ENCODE measurements at places on chromosomes 13 and 19.

- no peak for DNase-seq
These were observed 4.8 kb downstream of the ISYNA1 start for GRCh38 chr19:18433015-18433691.

DNA sequence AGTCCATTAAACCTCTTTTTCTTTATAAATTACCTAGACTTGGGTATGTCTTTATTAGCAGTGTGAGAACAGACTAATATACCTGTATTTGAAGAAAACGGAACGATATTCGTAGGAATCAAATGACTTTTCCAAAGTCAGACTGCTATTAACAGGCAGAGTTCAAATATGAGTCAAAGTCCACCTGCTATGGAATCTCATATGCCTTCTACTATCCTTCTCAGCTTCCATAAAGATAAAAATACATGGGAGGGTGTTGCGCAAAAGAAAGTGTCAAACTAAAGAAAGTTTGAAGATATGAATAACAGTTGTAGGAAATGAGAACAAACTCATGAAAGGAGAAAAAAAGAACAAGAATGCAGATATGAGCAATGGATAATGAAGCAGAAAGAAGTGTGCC, 704.6 kb downstream of the EFNB2 start:
- no peak for DNase-seq

DNA sequence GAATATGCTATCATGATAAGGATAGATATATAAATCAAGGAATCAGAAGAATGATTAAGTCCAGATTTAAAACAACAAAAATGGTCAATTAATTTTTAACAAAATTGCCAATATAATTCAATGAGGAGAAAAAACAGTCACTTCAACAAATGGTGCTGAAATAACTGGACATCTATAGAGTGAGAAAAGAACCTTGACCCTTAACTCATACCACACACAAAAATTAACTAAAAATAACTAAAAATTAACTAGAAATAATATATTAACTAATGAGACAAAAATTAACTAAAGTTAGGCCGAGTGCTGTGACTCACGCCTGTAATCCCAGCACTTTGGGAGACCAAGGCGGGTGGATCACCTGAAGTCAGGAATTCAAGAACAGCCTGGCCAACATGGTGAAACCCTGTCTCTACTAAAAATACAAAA, 9.5 kb downstream of the LGALS7 start:
- no peak for DNase-seq

DNA sequence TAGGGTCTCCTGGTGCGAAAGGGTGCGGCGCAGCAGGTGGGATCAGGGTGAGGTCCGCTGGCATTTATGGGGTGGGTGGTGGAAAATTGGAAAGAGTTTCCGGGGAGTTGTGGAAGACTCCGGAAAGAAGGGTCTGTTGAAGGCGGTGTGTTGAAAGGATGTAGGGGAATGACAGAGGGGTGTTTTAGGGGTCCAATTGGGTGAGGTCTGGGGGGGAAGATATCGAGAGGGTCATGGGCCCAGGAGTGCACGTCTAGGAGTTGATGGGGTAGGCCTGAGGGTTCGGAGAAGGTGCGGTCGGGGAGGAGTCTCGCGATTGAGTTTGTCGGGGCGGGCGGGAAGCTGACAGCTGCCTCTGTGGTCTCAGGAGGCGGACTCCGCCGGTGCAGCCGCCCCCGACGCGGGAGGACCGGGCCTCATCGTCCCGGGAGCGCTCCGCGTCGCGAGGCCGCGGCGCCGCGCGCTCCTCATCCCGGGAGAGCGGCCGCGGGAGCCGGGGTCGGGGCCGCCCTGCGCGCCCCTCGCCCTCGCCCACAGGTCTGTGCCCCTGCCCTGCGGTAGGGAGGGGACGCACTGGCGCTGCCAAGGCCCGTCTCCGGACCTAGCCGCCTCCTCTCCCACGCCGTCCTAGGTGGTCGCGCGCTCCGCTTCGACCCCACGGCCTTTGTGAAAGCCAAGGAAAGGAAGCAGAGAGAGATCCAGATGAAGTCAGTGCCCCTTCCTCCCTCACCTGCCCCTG, 7.0 kb downstream of the PGLYRP1 start:
- DNase-seq, result peak; percentile 21

DNA sequence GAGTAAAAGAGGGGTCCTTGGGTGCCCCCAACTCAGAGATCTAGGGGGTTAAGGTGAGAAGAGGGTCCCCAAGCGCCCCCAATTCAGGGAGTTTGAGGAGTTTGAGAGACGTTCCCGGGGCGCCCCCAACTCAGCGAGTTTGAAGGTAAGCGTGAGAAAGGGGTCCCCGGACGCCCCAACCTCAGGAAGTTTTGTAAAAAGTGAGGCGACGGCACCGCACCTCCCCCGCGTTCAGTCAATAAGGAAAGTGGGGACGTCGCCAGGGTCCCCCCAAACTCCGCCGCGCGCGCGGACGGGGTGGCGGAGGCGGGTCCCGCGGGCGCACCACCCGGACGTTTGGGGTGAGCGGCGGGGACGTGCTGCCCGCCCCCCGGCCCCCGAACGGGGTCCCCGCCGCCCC, 353 bp downstream of the RFX2 start:
- no peak for DNase-seq

DNA sequence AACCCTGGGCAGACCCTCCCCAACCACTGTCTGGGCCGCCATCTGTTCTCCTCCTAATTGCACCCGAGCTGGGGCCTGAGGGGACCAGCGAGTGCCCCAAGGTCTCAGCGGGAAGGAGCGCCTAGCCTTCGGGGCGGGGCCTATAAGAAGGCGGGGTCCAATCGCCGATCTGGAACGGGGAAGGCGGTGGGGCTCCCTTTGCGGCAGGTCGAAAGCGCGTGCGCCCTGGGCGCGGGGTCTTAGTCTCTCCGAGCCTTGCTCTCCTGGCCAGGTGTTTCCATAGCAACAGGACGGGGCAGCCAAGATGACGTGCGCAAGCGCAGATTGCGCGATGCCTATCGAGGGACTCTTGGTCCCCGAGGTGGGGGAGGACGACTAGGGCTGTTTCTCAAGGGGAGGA, 2.8 kb downstream of the MAST1 start:
- DNase-seq, result no peak

GRCh38 chr19:44640518-44640917, 3.2 kb upstream of the PVR start:
- DNase-seq, result no peak

- DNase-seq, result no peak
These were observed 109.5 kb upstream of the MBNL2 start for GRCh38 chr13:97112446-97113152.

- no peak for DNase-seq
These were observed 1674.2 kb downstream of the PCDH9 start for GRCh38 chr13:65555962-65556361.

- DNase-seq, result no peak
These were observed 126.7 kb downstream of the STARD13 start for GRCh38 chr13:33158816-33159215.

DNA sequence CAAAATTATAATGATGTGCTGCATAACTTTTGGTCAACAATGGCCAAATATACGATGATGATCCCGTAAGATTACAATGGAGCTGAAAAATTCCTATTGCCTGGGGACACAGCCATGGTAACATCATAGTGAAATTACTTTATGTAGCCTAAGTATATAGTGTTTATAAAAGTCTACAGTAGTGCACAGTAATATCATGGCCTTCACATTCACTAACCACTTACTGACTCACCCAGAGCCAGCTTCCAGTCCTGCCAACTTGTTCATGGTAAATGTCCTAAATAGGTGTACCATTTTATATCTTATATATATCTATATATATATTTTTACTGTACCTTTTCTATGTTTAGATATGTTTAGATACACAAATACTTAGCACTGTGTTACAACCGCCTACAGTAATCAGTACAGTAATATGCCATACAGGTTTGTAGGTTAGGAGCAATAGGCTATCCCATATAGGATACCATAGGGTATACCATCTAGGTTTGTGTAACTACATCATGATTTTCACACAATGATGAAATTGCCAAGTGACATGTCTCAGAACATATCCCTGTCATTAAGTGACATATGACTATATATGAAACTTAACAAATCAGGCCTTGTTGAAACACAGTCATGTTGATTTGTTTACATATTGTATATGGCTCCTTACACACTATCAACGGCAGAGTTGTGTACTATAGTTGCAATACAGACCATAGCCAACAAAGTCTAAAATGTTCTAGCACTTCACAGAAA, 23.7 kb downstream of the DIS3 start:
- no peak for DNase-seq

- DNase-seq, result no peak
These were observed 221.9 kb downstream of the LIG4 start for GRCh38 chr13:107993239-107993949.

GRCh38 chr13:112722433-112723263, 32.8 kb downstream of the ATP11A start:
- no peak for DNase-seq

GRCh38 chr19:2424686-2425621, 2.4 kb downstream of the TIMM13 start:
- no peak for DNase-seq

DNA sequence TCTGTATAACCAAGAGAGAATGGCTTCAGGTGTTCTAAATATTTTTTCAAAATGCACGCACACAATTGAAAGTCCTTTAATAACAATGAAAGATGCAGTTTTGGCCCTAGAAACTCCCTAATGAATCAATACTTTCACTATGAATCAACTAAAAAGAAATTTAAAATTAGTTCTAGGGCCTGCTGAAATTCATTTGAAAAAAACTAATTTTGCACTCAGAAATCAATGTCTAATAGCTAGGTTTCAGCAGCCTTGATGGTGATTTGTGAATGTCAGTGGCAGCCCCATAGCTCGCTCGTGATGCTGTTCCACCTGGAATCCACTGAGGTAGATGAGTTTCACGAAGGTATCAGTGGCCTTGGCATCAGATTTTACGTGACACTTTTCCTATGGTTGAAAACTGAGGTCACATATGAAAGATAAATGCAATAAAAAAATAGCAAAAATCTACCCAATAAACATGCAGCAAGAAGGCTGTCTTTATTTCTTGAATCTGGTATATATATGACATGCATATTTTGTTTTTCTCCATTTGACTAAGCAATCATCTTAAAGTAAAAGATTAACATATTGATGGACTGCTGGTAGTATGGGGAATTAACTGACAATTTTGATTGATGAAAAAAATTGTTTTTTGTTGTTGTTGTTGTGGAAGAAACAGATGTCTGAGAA, 141.0 kb downstream of the AKAP11 start:
- DNase-seq, result no peak

DNA sequence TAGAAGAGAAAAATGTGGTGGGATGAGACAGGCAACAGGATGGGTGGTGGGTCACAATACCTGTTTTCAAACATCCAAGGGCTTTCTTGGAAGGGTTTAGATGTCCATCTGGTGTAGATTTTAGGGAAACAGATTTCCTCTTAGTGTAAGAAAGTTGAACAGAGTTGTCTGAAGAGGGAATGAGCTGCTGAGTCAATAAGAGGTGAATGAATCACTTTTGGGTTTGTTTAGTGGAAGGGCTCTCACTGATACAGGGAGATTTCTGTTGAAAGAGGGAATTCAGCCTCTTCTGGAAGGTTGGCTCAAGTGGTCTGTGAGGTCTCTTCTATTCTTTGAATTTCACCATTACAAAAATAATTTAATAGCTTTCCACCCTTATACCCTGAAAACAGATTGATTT, 54.6 kb downstream of the LACC1 start:
- no peak for DNase-seq

- DNase-seq, result no peak
These were observed 5.6 kb upstream of the TEX29 start for GRCh38 chr13:111314852-111315251.

DNA sequence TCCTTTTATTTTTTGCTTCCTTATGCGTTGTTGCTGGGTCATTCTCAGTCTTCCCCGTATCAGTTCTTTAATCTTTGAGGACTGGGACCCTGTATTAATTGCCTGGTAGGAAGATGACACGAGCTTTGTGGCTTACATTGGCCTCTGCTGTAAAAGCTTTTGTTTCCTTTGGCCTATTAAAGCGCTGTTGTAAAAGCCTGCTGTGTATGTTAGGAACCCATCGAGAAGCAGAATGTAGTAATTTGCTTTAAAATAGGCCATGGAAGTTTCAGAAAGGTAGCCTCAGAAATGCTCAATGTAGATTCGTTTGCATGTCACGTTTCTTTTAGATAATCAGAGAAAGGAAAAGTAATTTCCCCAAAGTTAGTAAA, 257.5 kb upstream of the STARD13 start:
- no peak for DNase-seq

- DNase-seq, result no peak
These were observed 38.9 kb downstream of the DACH1 start for GRCh38 chr13:71828117-71828516.

- no peak for DNase-seq
These were observed 33.0 kb downstream of the IL12RB1 start for GRCh38 chr19:18053576-18054219.

GRCh38 chr13:76796851-76797250, 89.4 kb downstream of the KCTD12 start:
- DNase-seq, result no peak

GRCh38 chr19:3644351-3645066, 17.9 kb upstream of the CACTIN start:
- DNase-seq, result no peak

- no peak for DNase-seq
These were observed 141.2 kb upstream of the KLHL1 start for GRCh38 chr13:70249332-70250064.

DNA sequence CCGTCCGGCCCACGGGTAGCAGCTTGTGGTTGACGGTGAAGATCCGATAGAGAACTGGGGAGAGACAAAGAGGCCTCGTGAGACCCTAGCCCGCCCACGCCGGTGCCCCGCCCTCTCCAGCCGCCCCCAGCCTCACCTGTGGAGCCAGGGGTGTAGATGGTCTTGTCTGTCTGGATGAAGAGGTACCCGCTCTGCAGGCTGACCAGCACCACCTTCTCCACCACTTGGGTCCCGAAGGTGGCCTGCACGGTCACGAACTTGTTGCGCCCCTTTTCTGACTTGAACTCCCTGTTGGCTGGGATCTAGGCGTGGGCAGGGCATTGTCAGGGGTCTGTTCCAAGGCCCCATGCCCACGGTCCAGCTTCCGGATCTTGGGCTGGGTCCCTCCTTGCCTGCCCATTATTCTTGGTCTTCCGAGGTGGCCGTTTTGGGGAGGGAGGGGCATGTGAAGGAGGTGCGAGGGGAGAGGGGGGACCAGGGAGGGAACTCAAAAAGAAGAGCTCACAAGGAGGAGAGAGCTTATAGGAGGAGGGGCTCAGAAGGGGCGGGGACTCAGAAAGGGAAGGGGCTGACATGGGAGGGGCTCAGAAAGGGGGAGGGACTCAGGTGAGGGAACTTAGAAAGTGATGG, 2.2 kb downstream of the C3 start:
- DNase-seq, result no peak

- peak; percentile 89 for DNase-seq
These were observed 4.6 kb downstream of the TMC4 start for GRCh38 chr19:54168174-54168917.

- DNase-seq, result no peak
These were observed 6.8 kb downstream of the DCUN1D2 start for GRCh38 chr13:113483504-113484293.

Measured in activated CD8-positive, alpha-beta memory T cell treated with anti-CD3 and anti-CD28 coated beads for 1 hour (primary cell).